ENCODE measurements at places on chromosomes 2 and 18. TPM values are rescaled to one million over a fixed set of nuclear protein-coding genes. Genes with fewer than 3 reads are reported as not detected.

DNA sequence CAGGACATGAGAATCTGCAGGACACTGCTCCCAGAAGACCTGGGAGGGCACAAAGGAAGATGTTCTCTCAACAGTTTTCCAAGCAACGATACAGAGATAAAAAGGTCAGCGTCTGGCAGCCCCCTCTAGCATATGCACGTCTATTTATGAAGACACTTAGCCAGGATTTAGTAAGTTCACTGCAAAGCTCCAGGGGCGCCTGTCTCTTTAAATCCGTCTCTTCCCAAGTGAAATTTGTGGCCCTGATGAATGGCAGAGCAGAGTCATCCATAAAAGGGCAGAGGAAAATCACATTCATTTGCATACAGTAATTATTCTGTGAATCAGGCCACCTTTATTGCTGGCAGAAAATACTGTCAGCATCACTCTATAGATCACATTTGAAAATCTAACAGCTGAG is 390.9 kb upstream of the SMIM21 start:
- DNase-seq, result no peak

- no peak for DNase-seq
Measured at GRCh38 chr2:141941210-141941714, 189.6 kb downstream of the LRP1B start.

DNA sequence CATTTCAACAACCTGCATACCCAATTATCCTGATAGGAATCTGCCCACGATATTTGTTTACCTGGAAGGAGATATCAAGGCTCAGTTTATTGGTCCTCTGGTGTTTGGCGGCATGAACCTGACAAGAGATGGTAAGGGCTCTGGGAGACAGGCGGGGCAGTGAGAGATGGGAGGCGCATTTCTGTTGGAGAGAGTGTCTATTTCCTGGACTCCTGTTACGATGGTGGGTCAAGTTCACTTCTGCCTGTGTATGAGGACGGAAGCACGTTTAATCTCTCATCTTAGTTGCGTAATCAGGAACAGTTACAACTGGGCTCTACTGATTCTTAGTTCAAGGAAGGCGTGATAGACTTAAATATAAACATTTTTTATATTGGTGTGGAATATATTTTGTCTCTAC is 8.9 kb downstream of the PDCL3 start:
- DNase-seq, result no peak

GRCh38 chr2:197883354-197884032 is 79.1 kb downstream of the PLCL1 start:
- no peak for DNase-seq

GRCh38 chr2:177930916-177931315 is 141.7 kb downstream of the PDE11A start:
- no peak for DNase-seq

Gene GCC2
- 48.0 TPM for total RNA-seq

Gene NT5DC4
- total RNA-seq, result not detected

- DNase-seq, result no peak
Measured at GRCh38 chr2:43154685-43155084, 71.7 kb downstream of the ZFP36L2 start.

DNA sequence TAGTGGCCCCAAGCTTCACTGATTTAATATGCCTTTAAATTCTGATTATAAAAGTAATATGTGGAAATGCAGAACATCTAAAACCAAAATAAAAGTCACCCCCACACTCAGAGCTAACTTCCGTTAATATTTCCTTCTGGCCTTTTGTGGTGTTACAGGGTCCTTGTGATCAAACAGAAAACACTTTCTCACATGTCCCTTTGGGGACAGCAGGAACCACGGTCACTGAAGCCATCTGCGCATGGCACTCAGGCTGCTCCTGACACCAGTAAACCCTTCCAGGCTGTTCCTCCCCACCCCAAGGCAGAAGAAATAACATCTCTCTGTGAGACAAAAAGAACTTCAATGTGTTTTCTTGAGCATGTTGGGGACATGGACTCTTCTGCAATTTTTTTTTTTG is 25.1 kb upstream of the GPR17 start:
- no peak for DNase-seq

DNA sequence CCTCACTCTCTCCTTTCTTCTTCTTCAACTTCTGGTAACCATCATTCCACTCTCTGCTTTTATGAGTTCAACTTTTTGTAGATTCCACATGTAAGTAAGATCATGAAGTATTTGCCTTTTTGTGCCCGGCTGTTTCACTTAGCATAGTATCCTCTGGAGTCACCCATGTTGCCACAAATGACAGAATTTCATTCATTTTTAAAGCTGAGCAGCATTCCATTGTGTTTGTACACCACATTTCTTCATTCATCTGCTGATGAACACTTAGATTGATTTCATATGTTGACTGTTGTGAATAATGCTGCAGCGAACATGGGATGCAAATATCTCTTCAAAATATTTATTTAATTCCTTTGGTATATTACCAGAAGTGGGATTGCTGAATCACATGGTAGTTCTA is 133.6 kb upstream of the ERBB4 start:
- no peak for DNase-seq

Gene TNFRSF11A
- 4.7 TPM for total RNA-seq

DNA sequence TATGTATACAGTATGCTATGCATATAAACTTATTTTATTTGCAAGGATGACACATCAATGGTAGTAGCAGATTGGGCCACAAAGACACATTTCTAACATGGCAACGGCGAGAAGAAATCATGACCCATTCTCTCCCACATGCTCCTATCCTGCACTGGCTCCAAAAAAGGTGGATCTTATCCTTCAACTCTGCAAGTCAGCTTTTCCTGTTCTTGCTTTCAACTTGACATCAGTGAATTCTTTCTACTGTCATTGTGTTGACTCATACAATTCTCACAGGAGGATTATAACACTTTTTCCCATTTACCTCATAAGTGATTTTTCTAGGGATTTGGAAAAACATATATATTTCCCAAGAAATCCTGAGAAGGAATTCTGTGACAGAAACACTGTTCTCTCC is 53.1 kb downstream of the ACVR1 start:
- no peak for DNase-seq

DNA sequence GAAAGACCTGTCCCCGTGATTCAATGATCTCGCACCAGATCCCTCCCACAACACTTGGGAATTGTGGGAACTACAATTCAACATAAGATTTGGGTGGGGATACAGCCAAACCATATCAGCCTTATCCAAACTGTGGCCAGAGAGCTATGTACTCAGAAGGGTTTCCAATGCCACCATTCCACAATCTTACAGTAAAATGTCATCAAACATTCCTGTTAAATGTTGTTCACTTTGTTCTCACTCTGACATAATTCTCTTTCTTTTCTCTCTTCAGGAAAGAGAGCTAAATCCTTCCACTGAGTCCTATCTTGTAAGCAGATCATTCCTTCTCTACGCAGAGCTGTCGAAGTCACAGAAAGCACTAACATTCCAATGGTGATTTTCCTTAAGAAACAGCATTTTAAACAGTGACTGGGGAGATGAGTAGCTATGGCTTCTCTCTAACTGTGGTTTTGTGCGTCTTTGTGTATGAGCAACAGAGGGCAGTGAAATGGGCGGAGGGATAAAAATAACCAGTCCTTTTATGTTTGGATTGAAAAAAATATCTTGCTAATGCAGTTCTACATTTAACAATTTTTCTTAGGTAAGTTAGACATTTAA is 684.7 kb downstream of the EPHA4 start:
- no peak for DNase-seq

DNA sequence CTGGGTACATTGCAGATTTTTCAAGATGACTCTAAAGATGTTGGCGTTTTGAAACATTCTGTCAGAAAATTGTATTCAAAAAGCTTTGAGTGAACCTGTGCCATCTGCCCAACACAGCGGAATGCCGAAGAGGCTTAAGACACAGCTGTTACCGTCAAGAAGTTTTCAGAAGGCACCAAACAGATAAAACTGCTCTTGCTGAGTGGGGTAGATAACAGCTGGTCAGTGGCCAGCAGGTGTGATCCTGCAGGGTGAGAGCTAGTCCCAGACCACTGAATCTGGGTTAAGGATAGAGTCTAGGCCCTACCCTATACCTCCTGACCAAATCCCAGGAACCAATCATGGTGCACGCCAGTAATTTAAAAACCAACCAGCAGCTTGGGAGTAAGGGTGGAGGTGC is 60.5 kb upstream of the B3GNT7 start:
- no peak for DNase-seq

DNA sequence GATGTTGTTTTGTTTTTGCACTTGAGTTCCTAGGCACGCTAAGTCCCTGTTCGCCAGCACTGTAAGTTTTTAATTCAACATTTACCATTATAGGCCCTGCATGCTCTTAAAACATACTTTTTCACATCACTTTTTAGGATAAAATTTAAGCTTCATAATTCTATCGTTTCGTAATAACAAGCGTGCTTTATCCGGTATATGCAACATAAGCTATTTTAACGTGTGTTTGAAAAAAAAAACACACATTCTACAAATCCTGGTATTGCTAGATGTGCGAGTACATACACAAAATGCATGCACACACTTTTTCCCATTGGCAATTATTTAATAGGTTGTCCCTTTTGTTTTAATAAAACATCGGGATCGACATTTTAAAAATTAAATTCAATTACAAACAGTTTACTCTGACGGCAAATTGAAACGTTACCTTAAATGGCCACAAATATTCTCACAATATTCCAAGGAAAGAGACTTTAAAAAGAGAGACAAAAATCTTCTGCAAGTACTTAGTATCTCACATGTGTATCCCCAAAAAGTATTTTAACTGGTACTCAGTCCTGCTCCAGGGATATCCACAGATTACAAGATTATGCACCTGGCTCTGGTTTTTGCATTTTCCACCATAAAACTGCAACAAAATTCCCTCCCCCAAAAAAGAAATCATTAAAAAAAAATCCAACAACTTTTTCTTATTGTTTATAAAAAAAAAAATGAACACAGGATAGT is 1.0 kb upstream of the TCF4 start:
- no peak for DNase-seq

DNA sequence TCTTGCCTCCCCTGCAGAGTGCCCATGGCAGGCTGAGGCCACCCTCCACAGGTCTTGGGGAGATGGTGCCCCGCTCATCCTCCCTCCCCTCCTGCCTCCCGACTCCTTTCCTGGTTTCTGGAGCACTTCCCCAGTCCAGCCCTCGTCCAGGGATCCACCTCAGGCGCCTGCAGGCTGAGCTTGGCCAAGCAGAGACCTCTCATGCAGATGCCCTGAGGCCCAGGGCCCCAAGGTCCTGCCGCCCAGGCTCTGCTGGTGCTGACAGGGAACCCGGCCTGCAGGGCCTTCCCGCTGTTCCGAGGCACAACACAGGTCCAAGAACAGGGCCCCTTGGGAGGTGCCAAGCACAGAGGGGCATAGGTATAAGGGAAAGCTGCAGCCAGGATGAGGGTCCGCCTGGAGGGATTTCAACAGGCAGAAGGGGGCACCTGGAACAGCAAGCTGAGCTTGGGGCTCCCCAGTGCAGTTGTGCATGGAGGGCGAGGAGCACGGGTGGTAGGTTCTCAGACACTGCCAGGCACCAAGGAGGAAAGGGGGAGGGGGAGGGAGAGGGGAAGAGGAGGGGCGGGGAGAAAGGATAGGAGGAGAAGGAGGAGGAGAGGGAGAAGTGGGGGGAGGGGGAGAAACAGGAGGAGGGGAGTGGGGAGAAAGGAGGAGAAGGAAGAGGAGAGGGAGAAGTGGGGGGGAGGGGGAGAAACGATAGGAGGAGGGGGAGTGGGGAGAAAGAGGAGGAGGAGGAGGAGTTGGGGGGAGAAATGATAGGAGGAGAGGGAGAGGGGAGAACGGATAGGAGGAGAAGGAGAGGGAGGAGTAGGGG is 1.2 kb upstream of the ANO7 start:
- no peak for DNase-seq

DNA sequence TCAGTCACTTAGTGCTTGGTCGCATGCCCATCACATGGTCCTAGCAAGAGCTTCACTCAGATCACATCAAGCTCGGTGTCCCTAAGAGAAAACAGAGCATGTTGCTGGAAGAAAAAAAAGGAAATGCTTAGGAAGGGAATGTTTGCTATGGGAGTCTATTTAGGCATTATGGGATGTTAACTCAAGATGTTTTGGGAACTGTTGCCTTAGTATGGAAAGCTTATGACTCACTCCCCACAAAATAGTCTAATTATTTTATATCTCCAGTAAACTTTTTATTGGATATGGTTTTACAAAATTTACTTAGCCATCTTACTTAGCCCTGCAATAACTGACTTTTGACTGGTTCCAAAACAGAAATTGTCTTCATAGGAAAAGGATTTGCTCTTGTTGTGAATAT is 439.5 kb upstream of the ZEB2 start:
- DNase-seq, result no peak

- no peak for DNase-seq
Measured at GRCh38 chr2:102206666-102207341, 20.0 kb downstream of the IL1RL2 start.

Gene CPLX4
- total RNA-seq, result not detected

- DNase-seq, result no peak
Measured at GRCh38 chr2:239200646-239201530, 199.9 kb downstream of the HDAC4 start.

DNA sequence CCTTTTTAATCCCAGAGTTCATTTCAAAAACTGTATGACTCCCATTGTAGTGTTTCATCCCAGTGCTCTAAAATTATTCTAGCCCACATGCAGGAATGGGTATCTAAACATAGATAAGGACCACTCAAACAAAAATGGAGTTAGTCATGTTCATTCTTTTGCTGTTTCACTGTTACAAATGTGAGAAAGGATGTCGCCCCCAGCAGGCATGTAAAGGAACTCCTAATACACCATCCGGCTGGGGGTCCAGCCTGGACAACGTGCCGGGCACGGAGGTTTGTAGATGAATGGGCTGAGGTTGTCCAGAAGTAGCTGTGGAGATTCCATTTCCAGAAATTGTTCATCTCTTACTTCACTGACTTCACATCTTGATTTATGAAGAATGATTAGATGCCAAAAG is 101.9 kb upstream of the RAB12 start:
- DNase-seq, result peak; percentile 47

Gene INHA
- total RNA-seq, result 1.4 TPM

Gene NOL4
- total RNA-seq, result 1.4 TPM

- no peak for DNase-seq
Measured at GRCh38 chr2:21544392-21544791, 420.6 kb downstream of the TDRD15 start.

DNA sequence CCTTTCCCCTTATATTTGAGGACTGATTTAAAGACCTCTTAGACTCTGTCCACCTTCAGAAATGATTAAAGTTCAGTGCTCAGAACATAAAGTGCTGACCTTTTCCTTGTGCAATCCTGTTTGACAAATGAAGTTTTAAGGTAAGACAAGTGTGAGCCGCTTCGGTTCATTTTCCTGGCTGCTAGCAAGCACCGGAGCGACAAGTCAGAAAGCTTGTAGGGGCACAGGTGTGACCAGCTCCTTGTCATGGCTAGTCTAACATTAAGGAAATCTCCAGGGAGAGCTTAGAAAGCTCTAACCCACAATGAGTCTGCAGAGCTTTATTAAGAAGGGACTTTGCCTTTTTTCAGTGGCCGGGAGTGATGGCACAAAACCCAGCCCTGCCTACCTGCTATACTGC is 2.3 kb upstream of the NCKAP5 start:
- DNase-seq, result no peak

- no peak for DNase-seq
Measured at GRCh38 chr2:152543717-152544116, 173.5 kb downstream of the PRPF40A start.

GRCh38 chr2:231568098-231568784 is 24.4 kb upstream of the TEX44 start:
- DNase-seq, result no peak

Gene SPEG
- 57.8 TPM for total RNA-seq

- DNase-seq, result peak; percentile 73
Measured at GRCh38 chr2:112541315-112542122, 746 bp upstream of the POLR1B start.

- no peak for DNase-seq
Measured at GRCh38 chr2:239272626-239273025, 128.2 kb downstream of the HDAC4 start.

Gene MALL
- total RNA-seq, result 3.8 TPM

All from WTC11 (cell line).